H9 (cell line): ENCODE measurements at places on chromosomes 11 and 22. TPM values are rescaled to one million over a fixed set of nuclear protein-coding genes. Genes with fewer than 3 reads are reported as not detected.

FGF3 gene
- not detected in 2 replicates for total RNA-seq

SHISAL1 gene
- 2.9 and 3.0 TPM in 2 replicates for total RNA-seq

GRCh38 chr11:88538098-88538497 lies 200.6 kb upstream of the CTSC start:
- DNase-seq, result no peak

- DNase-seq, result no peak
Measured at GRCh38 chr11:64724863-64725532, 2.0 kb upstream of the NRXN2 start.
